ENCODE measurements at places on chromosomes 5 and 9. TPM values are rescaled to one million over a fixed set of nuclear protein-coding genes. Genes with fewer than 3 reads are reported as not detected.

DNA sequence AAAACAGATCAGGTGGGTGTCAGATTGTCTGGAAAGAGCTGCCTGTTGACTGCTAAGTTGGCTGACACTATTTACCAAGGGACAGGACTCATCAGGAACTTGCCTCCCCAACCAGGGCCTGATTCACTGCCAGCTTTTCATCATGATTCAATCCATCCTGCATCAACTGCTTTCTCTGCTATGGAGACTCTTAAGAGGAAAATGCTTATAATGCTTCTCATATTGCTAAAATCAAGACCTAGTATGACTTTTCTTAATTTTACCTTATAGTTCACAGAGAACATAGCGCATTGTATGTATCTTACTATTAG is 21.3 kb downstream of the HTR4 start:
- DNase-seq = no peak

DNA sequence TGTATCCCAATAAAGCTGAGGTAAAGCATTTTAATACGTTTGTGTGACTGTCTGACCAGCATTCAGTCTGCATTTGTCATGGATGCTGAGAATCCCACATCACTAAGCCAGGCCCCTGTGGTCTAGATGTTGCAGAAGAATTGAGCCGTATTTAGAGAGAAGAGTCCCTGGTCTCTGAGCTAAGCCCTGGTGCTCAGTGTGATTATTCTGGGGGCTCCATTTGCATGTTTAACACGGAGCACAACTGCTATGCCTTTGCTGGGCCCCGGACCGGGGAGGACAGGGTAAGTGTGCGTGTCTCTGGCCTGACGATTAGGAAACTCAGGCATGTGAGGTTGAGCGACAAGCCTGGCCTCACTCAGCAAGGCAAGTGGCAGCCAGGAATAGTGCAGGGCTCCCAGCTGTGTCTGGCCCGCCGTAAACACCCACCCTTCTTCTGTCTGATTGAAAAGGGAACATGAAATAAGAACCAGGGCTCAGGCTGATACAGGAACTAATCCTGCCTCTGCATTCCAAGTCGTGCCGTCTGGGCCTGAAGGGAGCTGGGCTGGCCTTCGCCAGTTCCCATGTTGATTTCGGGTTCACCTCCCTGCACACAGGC is 22.3 kb downstream of the FAM78A start:
- DNase-seq = no peak

- DNase-seq = peak; percentile 58
These were observed 650 bp downstream of the MRRF start for GRCh38 chr9:122265149-122265915.

PCDHB11 gene
- total RNA-seq = 0.61 TPM

DNA sequence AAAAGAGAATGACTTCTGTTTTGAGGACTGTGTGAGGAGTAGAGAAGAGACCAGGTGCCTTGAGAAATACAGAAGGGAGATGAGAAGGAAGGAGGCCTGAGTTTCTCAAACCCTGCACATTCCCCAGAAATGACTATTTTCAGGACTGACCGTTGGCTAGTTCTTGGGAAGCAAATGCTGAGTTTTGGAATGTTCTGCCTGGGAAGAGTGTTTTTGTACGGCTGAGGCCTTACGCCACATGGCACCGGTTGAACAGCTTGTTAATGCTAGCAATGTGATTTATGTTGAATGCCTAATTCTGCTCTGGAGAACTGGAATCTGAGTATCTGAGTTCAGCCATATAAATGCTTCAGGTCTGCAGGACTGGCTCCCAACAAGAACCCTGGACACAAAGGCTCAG is 152.7 kb upstream of the ADAMTS16 start:
- DNase-seq = no peak

LIX1 gene
- total RNA-seq = not detected

DNA sequence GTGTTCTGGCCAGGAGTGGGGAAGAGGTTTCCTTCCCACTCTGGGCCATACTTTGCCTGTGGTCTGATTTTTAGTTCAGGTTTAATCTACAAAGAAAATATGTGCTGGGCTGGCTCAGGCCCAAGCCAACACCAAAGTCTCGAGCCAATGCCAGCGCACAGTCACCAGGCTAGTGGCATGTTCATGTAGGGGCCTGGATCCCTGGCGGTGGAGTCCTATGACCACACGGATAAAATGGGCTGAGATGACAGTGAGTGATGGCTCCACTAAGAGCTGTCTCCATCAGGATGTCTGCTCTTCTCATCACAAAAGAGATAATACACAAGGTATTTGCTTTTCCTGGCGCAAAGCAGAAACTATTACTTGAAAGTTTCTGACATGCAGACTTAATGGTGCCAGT is 92.9 kb upstream of the PTPN3 start:
- no peak for DNase-seq

LHFPL2 gene
- total RNA-seq = 62.5 TPM

GRCh38 chr9:129945314-129945713 is 97.7 kb downstream of the FNBP1 start:
- no peak for DNase-seq

- no peak for DNase-seq
These were observed 40.6 kb downstream of the SGCD start for GRCh38 chr5:156367597-156367996.

GRCh38 chr9:137175345-137175961 is 3.6 kb upstream of the TMEM210 start:
- DNase-seq = no peak

- no peak for DNase-seq
These were observed 147.3 kb downstream of the YTHDC2 start for GRCh38 chr5:113660706-113661250.

- DNase-seq = no peak
These were observed 124.2 kb upstream of the IRX4 start for GRCh38 chr5:2006971-2007291.

DNA sequence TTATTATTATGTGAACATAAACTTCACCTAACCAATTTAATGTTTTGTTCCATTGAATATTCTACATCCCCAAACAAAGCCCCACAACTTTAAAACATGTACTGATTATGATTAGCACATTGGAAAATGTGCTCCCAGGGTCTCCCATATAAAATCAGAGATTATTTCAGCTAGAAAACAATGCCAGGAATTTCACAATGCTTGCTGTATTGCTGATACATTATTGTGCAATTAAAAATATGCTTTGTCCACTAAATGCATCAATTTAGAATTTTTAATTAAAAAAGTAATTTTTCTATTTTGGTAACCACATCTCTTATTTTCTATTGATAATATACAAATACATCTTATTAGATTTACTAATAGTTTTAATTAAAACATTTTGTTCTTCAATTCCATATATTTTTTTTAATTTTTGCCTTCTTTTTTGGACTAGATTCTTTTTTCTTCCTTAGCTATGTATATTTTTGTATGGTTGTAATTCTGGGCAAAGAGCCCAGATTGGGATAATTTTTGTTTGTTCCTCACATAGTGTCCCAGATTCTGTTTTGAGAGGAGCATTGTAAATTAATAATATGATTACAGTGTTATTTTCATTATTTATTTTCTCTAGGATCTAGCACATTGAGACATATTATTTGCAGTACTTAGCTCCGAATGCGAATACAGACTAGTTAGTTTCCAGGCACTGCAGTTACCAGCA is 241.5 kb upstream of the CDH18 start:
- DNase-seq = no peak

CCL21 gene
- total RNA-seq = not detected

DNA sequence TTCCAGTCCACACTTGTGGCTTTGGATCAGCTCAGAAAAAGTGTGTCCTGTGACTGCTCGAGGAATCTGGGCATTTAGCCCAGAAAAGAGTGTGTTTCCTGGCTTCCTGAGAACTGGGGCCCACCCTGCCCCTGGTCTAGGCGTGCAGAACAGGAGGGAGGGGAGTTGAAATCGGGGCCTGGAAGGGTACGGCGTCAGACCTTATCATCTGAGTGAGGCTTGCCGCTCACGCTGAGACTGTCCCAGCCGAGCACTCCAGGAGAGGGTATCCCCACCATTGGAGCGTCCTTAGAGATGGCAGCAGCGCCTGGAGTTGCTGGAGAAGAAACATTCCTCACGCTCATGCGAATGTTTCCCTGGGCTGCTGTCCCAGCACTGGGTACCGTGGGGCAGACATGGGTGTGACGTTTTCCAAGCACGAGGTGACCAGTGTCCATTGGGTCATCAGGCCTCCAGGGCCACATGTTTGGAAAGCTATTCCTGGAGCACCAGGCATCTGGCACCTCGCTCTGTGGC is 22.5 kb downstream of the NEK6 start:
- peak; percentile 63 for DNase-seq

GRCh38 chr9:14056316-14056861 is 257.6 kb downstream of the NFIB start:
- DNase-seq = no peak

DNA sequence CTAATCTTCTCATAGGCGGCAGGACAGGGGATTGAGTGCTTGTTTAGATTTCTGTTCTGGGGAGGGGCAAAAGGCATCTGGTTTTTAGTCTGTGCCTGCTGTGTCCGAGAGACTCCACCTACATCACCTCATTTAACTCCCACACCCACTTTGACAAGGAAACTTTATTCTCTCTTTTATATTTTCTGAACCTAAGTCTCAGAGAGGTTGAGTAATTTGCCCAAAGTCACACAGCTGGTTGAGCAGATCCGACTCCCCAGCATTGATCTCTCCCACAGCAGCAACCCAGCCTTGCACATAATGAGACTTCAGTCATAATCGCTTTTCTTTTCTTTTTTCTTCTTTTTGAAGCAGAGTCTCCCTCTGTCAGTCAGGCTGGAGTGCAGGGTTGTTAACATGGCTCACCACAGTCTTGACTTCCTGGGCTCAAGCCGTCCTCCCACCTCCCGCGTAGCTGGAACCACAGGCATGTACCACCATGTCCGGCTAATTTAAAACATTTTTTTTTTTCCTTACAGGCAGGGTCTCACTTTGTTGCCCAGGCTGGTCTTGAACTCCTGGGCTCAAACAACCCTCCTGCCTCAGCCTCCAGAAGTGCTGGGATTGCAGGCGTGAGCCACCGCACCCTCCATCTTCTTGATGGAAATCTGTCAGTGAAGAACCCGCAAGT is 36.5 kb upstream of the ANKRD33B start:
- DNase-seq = no peak

IL9 gene
- not detected for total RNA-seq

- no peak for DNase-seq
These were observed 508.6 kb downstream of the RASEF start for GRCh38 chr9:82554381-82554780.

DNA sequence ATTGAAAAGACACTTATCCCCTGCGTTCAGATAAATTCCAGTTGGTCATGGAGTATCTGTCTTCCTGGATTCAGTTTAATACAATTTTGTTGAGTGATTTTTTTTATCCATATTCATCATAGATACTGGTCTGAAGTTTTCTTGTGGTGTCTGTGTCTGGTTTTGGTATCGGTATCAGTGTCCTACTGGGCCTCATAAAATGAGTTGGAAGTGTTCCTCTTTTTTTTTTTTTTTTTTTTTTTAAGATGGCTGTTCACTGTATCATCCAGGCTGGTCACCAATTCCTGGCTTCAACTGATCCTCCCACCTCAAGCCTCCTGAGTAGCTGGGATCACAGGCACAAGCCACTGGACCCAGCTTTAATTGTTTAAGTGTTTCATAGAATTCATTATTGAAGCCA is 2.9 kb upstream of the CAMSAP1 start:
- no peak for DNase-seq

DNA sequence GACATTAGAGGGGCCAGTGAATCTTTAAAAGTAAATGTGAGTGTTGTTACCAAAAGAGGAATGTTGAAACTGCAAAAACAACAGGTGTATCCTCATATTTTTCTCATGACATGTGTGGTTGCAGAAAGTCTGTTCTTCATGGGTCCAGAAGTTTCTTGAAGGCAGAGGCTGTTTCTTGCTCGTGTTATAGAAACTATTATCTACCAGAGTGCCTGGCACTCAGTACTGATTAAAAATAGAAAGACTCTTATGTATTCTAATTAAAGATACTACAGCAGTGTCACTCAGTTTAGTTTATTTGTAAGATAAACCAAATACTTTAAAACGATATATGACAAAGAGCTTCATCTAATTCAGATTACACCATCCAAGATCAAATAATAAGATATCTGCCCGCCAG is 1864.2 kb upstream of the WWC1 start:
- no peak for DNase-seq

- no peak for DNase-seq
These were observed 205.4 kb downstream of the DCP2 start for GRCh38 chr5:113181853-113182490.

ZNF883 gene
- total RNA-seq = not detected

GRCh38 chr5:141597814-141598213 is 21.0 kb downstream of the DIAPH1 start:
- DNase-seq = no peak

GRCh38 chr5:6251565-6252102 is 126.7 kb downstream of the MED10 start:
- DNase-seq = no peak

ECSCR gene
- total RNA-seq = not detected

NEUROG1 gene
- total RNA-seq = not detected
